ENCODE measurements at places on chromosomes 2 and 18.
A peak's percentile ranks its signal among the peaks of the same experiment; 100 is the strongest.

DNA sequence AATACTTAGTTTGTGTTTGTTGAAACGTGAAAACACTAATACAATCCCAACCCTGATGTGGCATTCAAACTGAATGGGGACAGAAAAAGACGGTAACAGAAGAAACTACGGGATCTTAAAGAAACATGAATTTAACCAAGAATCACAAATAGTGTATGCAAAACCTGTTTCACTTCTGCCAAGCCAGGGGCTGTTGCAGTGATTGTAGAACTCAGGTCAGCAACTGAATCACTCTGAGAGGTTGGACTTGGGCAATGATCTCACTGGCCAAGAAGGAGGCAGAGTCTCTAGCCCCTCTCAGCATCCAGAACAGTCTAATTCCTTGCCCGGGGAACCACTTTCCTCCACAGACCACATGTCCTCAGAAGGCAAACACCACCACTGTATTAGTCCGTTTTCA, 54.9 kb upstream of the CRIM1 start:
- DNase-seq: no peak

GRCh38 chr18:8994603-8995002, 107.9 kb upstream of the NDUFV2 start:
- no peak for DNase-seq

- DNase-seq: peak; percentile 63
Observed at GRCh38 chr2:113211226-113212105, 37.7 kb downstream of the PSD4 start.

DNA sequence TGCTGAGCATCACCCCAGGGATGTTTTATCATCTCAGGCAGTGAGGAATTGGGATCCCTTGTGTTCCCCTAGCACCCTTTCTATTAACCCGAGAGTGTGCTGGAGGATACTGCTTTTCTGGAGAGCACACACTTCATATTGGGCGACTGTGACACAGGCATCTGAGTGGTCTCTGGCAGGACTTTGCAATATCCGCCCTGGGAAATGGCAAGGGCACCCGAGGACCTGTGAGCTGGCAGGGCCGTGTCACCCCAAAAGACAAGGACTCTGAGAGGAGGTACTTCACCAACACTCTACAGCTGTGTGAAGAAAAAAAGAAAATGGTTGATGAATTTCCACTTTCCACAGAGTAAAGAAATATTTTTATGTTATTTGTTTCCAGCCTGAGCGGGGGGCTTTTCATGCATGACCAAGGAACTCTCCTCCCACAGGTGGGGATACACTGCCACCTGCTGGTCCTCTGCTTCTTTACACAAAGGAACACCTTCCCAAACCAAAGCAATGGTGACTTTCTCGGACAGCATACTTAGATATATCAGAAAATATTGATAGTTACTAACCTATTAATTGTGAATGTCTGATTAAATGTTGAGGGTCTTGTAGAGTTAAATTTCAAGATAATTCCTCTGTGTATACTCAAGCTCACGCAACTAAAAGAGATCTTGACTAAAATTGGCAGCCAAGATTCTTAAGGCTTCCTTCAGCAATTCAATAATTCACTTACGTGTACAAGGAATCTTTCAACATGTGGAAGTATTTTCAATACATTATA, 45.9 kb upstream of the REG3G start:
- no peak for DNase-seq

DNA sequence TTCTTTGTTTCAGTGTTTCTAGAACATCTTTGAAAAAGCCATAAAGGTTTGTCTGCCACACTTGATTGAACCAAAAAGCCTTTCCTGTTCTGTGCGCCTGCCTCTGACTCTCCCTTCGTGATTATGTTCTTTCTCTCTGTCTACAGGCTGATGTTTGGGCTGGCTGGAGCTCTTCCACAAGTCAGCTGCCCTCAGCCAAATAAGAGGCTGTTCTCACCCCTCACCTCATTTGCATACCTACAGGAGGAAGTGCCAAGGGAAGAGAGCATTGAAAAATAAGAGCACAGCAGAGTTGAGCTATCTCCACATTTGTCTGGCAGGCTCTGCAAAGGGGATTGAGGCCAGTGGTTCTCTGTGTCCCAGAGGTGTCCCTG, 15.8 kb downstream of the INPP5D start:
- no peak for DNase-seq

DNA sequence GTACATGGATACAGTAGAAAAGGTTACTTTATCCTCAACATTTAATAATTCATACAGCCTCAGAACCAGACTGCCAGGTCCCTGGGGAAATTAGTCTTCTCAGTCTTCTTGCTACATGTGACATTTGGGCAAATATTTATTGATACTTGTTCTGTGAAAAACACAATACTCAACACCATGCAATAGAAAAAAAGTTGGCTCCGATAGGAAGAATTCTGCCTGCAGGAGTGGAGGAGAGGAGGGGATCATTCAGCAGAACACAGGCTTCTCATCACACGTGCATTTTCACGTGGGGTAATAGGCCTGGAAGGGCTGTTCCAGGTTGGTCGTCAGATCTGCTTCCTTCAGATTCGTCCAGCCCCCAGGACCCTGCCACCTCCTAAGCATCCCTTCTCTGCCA, 58.4 kb upstream of the ACKR3 start:
- no peak for DNase-seq

- no peak for DNase-seq
Observed at GRCh38 chr18:68800075-68800474, 2.2 kb downstream of the CCDC102B start.

- no peak for DNase-seq
Observed at GRCh38 chr2:47767880-47768609, 14.9 kb upstream of the MSH6 start.

DNA sequence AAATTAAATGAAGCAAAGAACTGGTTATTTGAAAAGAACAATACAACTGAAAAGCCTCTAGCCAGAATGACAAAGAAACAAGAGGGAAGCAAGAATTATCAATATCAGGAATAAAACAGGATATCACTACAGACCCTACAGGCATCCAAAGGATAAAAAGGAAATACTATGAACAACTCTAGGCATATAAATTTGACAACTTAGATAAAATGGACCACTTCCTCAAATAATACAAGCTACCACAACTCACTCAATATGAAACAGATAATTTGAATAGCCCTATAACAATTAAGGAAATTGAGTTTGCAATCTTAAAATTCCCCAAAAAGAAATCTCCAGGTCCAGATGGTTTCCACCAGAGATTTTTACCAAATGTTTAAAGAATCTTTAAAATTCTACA, 19.8 kb downstream of the RPRD1A start:
- no peak for DNase-seq

DNA sequence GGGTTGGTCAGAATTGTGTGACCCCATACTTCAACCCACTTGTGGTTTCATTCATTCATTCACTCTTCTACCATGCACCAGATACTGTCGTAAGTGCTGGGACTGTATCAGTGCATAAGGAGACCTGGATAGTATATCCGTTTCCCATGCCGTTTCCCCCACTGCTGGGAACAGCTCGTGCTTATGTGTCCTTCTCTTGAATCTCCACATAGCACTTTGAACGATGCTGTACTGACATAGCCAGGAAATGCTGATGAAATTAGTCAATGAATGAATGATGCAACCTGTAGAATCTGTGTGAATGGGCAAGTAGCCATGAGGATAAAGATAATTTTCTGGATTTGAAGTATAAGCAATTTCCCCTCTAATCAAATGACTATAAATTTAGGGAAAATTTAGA, 276.1 kb downstream of the BCL2 start:
- no peak for DNase-seq

DNA sequence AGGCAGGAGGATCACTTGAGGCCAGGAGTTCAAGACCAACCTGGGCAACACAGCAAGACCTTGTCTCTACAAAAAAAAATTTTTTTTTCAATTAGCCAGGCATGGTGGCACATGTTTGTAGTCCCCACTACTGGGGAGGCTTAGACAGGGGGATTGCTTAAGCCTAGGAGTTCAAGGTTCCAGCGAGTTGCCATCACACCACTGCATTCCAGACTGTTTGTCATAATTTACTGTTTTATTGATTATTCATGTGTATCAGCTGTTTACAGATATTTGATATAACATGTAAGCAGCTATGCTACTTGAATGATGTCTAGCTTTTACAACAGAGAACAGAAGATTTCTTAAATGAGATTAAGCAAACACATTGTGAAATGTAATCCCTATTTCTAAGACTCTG, 35.3 kb downstream of the DSG2 start:
- DNase-seq: no peak

GRCh38 chr2:200128296-200128695, 172.9 kb downstream of the MAIP1 start:
- DNase-seq: no peak

DNA sequence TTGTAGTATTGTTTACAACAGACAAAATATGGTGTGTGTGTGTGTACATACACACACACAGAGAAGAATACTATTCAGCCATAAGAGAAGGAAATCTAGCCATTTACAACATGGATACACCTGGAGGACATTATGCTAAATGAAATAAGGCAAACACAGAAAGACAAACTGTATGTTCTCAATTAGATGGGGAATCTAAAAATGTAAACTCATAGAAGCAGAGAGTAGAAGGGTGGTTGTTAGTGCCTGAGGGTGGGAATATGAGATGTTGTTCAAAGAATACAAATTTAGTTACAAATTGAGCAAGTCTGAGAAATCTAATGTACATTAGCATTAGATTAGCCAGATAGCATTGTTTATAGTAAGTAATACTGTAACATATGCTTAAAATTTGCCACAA, 11.3 kb downstream of the ZNF519 start:
- DNase-seq: no peak

- no peak for DNase-seq
Observed at GRCh38 chr18:32770054-32770665, 2.7 kb downstream of the KLHL14 start.
